AG09319 (cell line): ENCODE measurements at places on chromosomes 5 and 9.

DNA sequence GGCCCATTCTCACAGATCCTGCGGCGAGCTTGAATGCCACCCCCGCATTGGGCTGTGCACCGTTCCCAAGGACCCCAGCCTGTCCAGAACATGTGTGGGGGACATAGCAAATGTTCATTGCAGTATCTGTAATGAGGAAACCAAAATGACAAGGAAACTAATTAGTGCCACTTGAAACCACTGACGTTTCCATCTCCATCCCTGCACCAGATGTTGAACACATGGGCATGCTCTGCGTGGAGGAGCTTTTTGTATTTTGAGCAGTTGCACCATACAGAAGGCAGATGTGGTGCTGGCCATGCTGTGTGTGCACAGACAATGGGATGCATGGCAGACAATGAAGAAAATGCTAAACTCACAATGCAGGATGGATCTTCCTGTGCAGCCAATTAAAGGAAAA, 437.7 kb downstream of the SEMA5A start:
- peak; percentile 4 for DNase-seq

DNA sequence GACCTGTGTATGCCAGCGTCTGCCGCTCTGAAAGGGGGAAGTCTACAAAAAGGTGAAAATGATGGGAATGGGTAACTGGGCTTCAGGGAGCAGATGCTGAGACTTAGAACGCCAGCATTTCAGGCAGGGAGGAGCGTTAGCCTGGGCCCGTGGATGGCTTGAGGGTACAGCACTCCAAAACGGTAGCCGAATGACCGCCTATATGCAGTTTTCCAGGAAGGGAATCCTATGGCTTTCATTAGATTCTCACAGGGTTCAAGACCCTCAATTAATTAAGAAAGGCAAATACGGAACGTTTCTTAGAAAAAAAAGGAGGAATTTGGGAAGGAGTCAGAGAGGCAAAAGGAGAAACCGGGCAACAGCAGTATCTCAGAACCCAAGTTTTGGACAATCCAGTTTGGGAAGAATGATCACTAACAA, 639 bp downstream of the AMACR start:
- no peak for DNase-seq

- no peak for DNase-seq
Observed at GRCh38 chr5:139113892-139114291, 84.3 kb downstream of the SIL1 start.

DNA sequence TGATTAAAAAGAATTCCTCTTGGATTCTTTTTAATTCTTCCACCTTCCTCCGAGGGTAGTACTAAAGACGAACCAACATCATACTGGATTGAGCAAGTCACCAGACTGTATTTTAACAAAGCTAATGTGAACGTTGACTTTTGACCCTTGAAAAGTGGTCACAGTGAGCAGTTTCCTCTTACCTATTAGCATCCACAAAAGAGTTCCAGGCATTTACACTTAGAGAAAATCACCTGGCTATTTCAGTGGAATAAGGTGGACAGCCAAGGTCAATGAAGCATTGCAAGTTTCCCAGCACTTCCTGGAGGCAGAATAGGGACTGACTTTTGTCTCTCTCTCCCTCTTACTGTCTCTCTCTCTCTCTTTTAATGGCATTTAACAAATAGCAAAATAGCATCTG, 145.1 kb upstream of the DAB2 start:
- DNase-seq: no peak

- no peak for DNase-seq
Observed at GRCh38 chr9:119009249-119009648, 360.0 kb downstream of the BRINP1 start.

- DNase-seq: no peak
Observed at GRCh38 chr9:38287420-38287985, 105.0 kb upstream of the ALDH1B1 start.

- DNase-seq: no peak
Observed at GRCh38 chr5:129962506-129962905, 58.2 kb downstream of the CHSY3 start.

DNA sequence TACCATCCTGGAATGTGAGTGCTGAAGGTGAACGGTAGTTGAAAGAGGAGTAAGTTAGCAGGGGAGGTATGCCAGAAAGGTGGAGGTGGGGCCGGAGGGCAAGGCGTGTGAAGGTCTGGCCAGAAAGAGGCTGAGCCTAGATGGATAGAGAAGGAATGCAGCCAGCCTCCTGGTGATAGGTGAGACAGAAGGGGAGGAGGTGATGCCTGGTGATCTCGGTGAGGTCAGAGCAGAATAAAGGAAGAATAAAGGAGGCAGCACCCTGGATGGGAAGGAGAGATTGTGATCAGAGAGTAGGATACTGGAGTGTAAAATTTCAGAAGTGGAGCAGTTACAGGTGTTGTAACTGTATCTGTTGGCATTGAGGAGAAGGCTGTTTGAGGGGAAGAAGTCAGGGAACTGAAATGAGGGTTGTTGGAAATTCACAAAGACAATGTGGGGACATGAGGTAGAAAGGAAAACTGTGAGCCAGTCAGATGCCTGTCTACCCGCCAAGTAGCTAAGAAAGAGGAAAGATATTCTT, 2.0 kb downstream of the GNG10 start:
- DNase-seq: no peak

DNA sequence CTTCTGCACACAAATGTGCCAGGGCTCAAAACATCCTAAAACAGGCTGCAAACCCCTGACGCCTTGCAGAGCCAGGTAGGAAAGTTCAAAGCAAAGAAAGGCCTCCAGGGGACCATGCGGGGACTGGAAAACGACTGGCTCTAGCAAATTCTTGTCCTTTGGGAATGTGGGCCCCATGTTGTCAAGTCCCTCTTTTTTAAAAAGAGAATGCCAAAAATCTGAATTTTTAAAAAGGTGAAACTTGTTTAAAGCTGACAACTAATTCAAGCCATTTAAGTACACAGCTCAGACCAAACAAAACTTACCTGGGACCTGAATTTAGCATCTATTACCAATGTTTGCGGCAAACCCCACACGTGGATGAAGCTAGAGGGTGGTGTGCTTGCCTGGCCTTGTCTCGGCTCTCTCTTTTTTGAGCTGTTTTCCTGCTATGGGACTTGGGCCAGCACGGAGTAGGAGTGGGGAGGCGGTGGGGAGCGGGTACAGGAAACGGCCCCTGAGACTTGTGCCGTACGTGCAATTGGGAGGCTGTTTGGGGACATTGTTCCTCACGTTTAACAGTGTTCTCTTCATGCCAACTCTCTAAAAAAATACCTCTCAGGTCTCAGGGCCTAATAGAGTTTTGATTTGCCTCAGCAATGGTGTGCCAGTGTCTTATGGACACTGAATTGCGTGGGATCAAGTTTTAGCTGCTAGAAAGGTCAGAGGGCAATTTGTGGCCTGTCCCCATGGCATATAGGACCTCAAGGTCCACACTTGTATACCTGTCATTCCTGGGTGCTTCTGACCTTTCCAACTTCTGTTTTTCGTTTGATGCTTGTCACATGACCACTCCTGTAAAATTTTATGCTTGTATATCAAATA, 15.1 kb upstream of the PHF19 start:
- no peak for DNase-seq

GRCh38 chr9:82410306-82410705, 421.7 kb downstream of the SPATA31D1 start:
- no peak for DNase-seq

DNA sequence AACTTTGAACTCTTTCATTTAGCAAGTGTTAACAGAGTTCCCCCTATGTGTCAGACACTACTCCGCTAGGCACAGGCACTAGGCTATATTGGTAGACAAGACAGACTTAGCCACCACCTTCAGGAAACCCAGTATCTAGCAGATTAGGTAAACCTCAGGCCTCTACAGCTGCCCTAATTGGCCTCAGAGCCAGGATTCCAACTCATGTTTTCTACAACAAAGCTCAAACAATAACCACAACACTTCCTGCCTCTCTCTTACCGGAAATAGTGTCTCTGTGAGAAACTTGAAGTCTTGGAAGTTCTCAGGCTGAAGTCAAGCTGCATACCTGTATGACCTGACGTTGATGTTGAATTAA, 116.6 kb upstream of the SLC44A1 start:
- no peak for DNase-seq

- DNase-seq: no peak
Observed at GRCh38 chr9:16076511-16076910, 523.7 kb downstream of the CCDC171 start.

DNA sequence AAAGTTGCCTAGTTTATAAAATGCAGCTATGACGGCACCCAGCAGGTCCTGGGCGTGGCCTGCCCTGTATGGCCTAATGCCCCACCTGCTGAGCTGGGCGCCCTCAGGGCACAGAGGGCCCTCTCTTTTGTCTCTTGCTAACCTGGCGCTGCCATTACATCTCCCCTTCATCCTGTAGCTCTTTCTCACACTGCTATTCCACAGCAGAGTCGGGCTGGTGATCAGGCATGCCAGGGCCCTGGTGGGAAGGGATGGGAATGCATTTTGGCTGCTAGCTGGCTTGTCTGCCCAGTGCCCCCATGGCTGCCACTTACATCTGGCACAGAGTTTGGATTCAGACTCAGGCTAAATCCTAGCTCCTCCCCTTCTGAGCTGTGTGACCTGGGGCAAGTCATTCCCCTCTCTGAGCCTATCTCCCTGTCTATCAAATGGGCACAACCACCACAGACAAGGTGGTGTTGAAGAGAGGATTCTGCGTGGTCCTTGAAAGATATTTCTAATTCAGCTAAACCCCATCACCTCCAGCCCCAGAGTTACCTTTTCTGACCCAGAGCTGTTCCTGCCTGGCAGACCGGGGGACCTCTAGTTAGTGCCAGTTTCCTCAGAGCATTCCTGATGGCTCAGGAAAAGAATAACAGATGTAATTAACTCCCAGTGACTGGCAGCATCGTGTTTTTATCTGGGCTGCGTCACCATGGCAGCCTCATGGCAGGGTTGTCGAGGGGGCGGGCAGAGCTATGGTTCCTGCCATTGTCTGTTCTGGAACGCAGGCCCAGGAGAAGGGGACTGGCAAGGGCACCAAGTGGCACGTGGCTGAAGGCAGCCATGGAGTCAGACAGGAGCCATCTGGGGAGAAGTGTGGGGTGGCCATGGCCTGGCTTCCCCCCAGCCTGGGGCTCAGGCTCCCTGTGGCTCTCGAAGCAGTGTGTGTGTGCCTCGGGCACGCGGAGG, 6.3 kb downstream of the PRR7 start:
- DNase-seq: no peak

- DNase-seq: peak; percentile 49
Observed at GRCh38 chr9:129716091-129716490, 36.8 kb downstream of the PTGES start.

DNA sequence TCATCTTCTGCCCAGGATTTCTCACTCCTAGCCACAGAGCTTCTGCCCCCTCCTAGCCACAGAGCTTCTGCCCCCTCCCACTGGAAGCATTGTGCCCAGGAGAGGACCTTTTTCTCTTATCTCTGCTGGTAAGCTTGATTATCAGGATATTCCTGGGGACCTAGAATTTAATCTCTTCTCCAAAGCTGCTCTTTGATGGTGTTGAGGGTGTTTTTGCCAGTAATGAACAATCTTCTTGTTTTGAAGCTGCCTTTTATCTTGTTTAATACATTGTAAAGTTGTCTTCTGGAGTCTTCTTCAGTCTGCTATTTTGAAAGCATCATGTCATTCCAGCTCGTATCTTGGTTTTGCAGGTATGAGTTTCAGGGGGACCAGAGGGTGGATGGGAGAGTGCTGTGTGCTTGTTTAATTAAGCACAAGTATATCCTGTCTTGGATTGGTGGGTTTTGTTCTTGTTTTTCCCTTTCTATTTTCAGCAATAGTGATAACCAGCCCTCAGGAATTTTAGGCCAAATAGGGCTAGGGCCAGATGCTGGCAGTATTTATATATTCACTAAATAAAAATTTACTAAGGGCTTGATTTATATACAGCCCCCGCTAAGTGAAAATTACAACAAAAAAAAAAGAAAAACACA, 214.0 kb upstream of the DMRT1 start:
- DNase-seq: no peak

- no peak for DNase-seq
Observed at GRCh38 chr5:151038801-151039238, 18.4 kb downstream of the GPX3 start.

GRCh38 chr5:55037890-55038289, 13.8 kb downstream of the GZMK start:
- no peak for DNase-seq

DNA sequence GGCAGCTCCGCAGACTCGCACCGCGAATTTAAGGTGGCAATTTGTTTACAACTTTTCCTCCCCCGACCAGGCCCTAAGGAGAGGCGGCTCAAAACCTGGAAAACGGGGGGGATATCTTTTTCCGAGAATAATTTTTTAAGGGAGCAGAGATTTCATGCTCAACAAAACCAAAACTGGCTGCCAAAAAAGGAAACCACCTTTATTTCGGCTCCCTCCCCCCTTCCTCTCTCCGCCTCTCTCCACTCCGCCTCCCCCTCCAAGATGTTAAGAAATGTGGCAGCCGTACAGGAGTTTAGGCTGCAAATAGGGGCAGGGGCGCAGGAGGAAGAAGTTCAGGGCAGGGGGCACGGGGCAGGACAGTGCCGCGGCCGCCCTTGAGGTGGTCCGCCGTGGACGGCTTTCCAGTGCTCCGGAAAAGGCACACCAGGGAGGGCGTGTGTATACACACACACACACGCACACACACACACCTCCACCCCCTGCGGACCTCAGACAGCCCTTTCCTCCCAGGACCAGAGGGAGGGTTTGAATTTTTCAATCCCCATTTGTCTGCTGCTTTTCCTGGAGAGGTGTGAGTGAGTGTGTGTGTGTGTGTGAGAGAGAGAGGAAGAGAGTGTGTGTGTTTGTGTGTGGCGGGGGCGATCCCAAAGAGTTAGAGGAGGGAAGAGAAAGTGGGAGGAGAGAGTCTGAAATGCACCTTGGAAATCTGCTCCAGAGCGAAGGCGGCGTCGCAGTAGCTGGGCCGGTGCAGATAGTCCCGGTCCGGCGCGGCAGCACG, 9.1 kb downstream of the PTCH1 start:
- peak; percentile 18 for DNase-seq

- no peak for DNase-seq
Observed at GRCh38 chr5:58090704-58091103, 369.2 kb downstream of the PLK2 start.

DNA sequence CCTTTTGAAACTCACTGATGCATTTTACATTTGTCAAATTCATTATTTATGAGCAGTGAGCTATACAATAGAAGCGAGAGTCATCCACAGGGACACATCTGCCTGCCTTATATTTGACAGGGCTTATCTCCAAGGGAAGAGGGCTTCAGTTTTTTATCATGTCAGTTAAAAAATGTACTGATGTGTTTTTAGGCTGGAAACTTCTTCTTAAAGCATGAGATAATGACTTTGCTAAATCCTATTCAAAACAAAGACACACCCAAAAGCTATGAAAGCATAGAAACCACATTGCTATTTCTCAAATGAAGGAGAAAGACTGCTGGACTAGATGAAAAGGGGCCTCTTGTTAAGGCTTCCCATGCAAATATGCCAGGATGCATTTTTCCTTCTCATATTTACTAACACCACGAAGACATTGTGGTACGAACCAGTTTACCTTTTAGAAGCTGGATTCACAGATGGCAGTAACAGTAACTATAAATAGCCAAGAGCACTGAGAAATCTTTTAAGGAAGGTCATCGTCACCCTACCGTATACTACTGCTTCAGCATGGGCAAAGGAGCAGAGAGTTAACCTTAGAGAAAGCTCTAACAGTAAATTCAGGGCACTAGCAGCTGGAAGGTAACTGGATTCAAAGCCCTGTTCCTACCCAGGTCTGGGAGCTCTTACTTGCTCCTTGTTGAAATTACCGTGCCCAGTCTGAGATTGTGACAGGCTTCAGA, 86.3 kb upstream of the IFNK start:
- DNase-seq: no peak
